ENCODE measurements at places on chromosomes 6 and 20.

DNA sequence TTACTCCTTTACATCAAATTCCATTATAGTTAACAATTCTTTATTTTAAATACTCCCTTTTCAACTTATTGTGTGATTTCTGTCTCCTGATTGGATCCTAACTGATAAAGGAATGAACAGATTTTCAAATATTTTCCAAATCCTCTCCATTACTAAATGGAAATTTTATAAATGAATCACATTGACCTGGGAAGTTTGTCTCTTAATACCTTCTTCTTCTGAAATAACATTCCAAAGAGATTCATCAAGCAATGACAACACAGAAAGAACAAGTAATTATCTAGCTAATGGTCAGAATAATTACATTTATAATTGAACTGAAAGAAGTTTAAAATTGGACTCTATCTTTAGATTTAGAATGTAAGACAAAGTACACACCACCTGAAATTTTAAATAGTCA lies 515.4 kb upstream of the PTCHD4 start:
- no peak for DNase-seq

- no peak for DNase-seq
Observed at GRCh38 chr6:24051942-24052589, 73.9 kb upstream of the NRSN1 start.

- DNase-seq, result no peak
Observed at GRCh38 chr6:126848119-126848518, 270.4 kb upstream of the RSPO3 start.

- DNase-seq, result no peak
Observed at GRCh38 chr20:32622585-32623468, 37.7 kb upstream of the NOL4L start.

GRCh38 chr20:64145458-64146300 lies 18.6 kb upstream of the MYT1 start:
- DNase-seq, result no peak

DNA sequence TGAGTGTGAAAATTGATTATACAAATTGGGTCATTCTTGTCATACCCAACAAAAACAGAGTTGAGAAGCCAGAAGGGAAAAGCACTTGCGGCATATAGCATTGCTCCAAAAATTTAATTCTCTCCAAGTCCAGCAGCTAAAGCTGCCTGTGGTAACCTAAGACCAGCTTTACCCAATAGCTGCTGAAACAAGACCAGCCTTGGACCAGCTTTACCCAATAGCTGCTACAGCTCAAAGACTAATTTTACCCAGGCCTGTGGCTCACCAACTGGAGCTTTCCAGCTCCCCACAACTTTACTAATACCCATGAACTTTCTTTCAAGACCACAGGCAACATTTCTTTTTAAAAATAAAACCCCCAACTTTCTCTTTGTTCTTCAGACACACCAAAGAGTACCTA lies 32.8 kb upstream of the ZNF133 start:
- no peak for DNase-seq

GRCh38 chr20:62219101-62219991 lies 732 bp downstream of the HRH3 start:
- no peak for DNase-seq

- no peak for DNase-seq
Observed at GRCh38 chr6:133235221-133235620, 5.9 kb upstream of the EYA4 start.

- DNase-seq, result peak; percentile 75
Observed at GRCh38 chr6:35449287-35449881, 2.8 kb upstream of the FANCE start.

DNA sequence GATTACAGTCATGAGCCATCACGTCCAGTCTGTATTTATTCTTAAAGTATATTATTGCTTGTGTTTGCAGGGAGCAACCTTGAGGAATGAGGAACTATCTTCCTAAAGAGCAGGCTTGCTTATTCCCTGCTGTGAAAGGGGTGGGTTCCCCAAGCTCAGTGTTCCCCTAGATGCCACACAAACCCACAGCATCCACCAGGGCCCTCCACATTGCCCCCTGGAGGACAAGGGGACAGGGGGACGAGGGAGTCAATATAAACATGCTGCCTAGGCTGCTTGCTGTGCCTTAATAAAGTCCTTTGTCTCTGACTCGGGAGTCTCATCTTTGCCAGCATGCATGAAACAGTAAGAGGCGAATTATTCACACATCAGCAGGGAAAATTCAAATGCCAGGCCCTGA lies 8.0 kb upstream of the IDH3B start:
- DNase-seq, result no peak

GRCh38 chr6:43644940-43645612 lies at the start of gene RSPH9:
Gene RSPH9 (plus strand): TSS chr6:43645036. CDS start chr6:43645099, 63 bp downstream.
- no peak for DNase-seq

DNA sequence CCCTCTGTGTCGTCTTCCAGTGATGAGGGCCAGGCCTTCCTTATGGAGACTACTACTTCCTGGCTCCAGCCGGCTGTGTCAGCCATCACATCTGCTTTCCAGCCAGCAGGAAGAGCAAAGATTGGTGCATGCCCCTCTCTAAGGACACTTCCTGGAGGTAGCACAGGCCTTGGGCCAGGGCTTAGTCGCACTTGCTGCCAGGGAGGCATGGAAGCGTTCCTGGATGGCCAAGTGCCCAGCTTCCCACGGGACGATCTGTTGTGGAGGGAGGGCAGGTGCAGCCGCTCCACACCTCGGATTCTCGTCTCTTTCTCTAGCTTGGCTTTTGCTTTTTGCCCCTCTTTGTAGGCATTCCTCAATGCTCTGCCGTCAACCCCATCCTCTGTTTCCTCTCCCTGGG lies 11.9 kb downstream of the ERMARD start:
- no peak for DNase-seq

DNA sequence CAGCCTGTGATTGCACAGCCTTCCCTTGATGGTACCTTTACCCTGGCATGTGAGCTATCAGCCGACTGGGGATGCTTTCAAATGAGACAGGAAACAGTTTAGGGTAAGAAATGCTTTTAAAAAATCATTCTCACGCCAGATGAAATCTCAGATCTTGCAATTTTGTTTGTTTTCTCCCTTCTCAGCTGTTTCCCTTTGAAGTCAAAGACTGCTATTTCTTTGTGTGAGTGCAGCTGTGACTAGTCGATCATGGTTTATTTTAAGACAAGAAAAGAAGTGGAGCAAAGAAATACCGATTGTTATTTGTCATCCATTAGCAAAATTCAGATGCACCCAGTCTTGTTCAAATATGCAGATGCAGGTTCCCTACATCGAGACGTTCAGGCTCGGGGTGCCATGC lies 489.7 kb downstream of the QKI start:
- DNase-seq, result no peak

DNA sequence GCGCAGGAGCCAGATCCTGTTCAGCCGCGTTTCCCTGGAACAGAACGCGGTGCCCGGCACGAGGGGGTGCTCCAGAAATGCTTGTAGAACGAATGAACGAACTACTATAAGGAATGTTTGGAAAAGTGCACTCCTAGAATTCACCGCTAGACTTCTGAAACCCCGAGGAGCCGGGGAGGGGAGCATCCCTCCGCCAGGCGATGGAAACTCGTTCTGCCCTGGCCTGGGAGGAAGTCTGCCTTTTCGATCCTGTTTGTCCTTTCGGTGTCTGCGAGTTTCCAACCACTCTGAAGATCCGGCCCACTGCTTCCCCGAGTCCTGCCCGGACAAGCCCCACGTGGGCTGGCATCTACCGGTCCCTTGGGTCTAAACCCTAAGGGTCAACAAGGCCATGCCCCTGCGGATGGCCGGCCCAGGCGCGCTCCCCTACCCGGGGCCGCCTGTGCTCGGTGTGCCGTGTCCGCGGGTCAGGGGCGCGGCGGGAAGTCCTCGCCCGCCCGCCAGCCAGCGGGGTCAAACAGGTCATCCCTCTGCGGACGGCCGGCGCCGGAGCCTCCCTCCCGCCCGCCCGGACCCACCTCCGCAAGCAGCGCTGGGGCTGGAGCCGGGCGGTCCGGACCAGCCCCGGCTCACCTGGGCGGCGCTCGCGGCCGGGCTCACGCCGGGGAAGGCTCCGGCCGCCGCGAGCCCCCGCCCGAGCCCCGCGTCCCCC lies 526 bp downstream of the SULF2 start:
- DNase-seq, result no peak

GRCh38 chr6:31114541-31114878 lies at the start of gene PSORS1C1:
Gene PSORS1C1 (plus strand): TSS chr6:31114800. CDS start chr6:31129633, 14,833 bp downstream.
- DNase-seq, result no peak

DNA sequence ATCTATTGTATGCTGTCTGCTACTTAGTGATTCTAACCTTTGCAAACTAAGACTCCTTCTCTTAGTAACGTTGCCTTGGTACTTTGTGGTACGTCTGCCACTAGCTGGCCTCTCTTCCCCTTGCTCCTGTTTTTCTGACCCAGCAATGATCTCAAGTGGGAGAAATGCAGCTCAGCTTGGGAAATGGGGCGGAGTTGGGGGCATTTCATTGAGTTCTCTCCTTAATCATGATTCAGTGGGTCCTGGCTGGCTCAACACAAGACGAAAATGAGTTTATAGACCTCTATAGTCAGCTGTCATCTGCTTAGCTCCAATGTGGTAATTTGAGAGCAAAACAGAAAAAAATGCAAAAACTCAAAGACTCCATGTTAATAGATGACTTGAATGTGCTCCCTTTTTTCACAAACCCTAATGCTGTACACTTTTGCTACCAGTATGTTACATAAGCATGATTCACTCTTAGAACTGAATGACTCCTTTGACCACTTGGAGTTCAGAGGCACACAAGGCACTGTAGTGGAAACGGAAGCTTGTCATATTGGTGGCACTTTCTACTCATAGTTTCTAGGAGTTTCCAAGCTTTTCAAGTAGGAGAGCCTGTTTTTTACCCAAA lies 55.3 kb upstream of the SOX4 start:
- no peak for DNase-seq

DNA sequence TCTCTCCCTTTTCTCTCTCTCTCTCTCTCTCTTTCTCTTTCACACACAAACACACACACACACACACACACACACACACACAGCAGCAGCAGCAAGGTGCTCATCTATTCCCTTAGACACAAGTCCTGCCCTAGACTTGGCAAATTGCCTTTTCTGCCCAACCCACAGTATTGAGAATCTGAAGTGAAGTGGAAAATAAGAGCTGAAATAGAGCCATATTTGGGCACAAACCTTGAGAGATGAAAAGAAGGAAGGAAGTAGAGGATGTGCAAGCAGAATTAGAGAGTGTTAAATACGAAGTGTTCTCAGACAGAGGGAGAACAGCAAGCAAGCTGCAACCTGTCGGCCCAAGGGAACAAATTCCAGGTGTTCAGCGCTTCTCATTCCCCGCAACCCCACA lies 557.5 kb upstream of the NOX3 start:
- DNase-seq, result no peak

GRCh38 chr6:53162606-53163005 lies 14.0 kb upstream of the GCM1 start:
- no peak for DNase-seq

- DNase-seq, result no peak
Observed at GRCh38 chr20:44574372-44574771, 8.0 kb upstream of the PKIG start.

DNA sequence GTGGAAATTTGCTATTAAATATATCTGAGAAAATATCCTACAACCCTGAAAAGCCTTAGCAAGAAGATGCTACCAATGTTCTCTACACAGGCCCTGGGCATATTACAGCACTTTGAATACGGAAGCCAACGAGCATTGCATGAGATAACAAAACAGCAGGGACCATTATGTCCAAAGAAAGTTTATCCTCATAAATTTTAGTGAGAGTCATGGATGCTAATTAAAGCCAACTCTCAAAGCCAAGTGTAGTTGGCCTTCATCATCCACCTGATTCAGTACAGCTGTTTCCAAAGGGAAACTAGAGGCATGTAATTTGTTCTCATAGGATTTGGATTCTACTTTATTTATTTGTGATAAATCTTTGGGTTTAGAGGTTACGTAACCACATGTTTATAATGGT lies 564.8 kb downstream of the RFPL4B start:
- no peak for DNase-seq

DNA sequence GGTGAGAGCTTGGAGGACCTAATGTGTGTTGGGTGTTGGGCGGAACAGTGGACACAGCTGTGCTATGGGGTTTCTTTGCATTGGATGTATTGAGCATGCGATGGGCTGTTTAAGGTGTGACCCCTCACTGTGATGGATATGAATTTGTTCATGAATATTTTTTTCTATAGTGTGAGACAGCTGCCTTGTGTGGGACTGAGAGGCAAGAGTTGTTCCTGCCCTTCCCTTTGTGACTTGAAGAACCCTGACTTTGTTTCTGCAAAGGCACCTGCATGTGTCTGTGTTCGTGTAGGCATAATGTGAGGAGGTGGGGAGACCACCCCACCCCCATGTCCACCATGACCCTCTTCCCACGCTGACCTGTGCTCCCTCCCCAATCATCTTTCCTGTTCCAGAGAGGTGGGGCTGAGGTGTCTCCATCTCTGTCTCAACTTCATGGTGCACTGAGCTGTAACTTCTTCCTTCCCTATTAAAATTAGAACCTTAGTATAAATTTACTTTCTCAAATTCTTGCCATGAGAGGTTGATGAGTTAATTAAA lies 3.0 kb downstream of the HLA-A start:
- DNase-seq, result no peak

DNA sequence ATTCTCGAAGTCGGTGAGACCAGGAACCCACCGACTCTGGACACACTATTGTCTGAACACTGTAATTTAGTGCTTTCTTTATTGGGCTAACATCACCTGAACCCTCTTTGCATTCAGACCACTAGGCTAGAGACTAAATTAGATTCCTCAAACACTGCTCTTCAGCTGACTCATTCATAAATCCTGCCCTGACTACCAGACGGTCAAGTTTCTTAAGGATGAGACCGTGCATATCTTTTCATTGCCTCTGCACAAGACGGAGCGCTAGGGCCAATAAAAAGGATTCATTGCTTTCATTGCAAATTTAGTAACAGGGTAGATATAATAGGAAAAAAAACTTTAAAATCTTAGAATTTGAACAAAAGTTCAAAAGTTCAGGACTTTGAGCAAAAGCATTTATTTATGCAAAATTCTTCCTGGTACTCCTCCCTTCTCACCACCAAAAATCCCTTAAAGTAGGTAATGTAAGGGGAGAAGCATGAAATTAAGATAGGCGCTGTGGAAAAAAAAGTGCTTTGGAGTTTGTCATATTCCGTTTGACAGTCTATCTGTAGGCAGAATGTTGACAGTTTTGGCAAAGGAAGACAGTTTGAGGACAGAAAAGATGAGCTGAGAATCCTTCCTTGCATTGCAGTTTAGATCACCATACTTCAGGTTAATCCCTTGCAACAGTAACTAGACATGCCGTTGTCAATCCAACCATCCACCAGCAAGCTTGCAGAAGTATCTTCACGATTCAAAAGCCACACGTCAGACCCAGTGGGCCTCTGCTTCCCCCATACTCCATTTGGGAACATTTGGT lies 328.6 kb upstream of the JARID2 start:
- DNase-seq, result no peak

Data from GM19239 (cell line).